ENCODE measurements at places on chromosomes 16 and 17.

DNA sequence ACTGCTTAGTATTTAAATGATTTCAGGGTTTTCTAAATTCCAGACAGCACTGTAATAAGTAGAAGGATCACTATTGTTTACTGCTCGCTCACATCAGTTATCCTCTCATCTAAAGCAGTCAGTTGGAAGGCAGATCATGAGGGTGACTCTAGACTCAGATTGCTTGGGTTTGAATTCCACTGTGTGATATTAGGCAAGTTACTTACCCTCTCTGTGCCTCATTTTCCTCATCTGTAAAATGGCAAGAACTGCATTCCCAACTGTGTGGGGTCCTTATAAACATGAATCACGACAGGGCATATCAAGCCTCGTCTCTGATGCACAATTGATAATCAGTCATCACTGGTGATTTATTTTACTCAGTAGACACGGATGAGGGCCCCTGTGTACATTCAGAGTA is 15.1 kb downstream of the CLUAP1 start:
- DNase-seq = no peak

DNA sequence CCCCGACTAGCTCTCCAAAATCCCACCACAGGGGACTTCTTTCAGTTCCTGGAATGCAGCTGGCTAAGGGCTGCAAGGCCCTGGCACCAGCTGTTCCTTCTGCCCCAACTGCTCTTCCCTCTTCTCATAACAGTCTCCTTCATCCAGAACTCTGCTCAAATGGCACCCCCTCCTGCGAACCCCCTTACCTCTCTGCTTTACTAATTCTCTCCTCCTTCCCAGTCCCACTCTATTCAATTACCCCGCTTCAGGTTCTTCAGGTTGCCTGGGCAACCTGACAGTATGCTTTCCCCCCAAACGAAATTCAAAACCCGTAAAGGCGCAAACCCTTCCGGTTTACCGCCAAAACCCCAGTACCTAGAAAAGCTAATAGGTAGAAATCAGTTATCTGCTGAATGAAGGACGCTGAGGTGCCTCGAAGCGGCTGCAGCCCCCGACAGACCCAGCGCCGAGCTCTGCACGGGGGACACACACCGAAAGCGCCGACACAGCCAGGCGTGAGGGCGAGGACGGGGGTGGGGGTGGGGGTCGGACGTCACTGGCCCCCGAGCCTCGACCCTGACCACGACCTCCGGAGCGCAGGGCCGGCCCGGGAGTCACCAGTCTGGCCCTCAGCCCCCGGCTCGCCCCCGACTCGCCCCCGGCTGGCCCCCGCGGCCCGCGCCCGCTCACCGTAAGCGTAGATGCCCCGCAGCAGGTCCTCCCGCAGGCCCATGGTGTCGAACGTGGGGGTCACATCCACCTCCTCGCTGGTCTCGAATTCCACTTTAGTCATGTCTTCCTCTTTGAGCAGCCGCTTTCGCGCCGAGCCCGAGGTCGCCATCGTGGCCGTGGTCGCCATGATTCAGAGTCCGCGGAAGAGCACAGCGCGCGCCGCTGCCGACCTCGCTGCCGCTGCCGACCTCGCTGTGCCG is 550 bp downstream of the EIF4A3 start:
- DNase-seq = peak; percentile 57

GRCh38 chr17:81405411-81405872 is 10.2 kb downstream of the BAHCC1 start:
- DNase-seq = peak; percentile 64

GRCh38 chr16:29316761-29317183 is 89.7 kb downstream of the NPIPB11 start:
- no peak for DNase-seq

DNA sequence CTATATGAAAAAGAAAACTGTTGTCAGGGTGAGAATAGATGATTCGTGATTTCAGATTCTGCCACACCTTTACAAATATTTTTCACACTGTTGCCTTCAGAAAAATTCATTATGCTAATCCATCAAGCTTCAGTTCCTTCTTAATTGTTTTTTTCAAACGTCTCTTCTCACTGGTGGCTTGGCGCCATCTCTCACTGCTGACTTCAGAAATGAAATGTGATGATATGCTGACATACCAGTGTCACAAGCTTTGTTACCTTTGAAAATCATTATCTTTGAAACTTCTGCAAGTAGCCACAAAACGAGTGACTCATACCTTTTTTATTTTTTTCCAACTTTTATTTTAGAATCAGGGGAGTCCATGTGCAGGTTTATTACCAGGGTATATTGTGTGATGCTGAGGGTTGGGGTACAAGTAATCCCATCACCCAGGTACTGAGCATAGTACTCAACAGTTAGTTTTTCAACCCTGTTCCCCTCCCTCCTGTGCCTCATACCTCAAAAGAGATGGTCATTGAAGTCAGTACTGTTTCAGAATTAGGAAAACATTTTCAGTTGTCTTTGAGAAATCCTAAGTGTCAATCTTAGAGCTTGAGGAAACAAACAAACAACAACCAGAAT is 14.0 kb upstream of the KRT222 start:
- DNase-seq = no peak

- DNase-seq = no peak
These were observed 551 bp upstream of the MLX start for GRCh38 chr17:42566215-42566882.

DNA sequence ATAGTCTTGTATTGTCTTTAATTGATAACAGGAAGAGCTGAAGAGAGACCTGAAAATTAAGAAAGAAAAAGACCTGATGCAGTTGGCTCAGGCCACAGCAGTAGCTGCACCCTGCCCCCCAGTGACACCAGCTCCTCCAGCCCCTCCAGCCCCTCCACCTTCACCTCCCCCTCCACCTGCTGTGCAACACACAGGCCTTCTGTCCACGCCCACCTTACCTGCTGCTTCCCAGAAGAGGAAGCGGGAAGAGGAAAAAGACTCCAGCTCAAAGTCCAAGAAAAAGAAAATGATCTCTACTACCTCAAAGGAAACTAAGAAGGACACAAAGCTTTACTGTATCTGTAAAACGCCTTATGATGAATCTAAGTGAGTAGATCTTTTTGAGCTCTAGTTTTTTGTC is 36.8 kb downstream of the C17orf58 start:
- no peak for DNase-seq

DNA sequence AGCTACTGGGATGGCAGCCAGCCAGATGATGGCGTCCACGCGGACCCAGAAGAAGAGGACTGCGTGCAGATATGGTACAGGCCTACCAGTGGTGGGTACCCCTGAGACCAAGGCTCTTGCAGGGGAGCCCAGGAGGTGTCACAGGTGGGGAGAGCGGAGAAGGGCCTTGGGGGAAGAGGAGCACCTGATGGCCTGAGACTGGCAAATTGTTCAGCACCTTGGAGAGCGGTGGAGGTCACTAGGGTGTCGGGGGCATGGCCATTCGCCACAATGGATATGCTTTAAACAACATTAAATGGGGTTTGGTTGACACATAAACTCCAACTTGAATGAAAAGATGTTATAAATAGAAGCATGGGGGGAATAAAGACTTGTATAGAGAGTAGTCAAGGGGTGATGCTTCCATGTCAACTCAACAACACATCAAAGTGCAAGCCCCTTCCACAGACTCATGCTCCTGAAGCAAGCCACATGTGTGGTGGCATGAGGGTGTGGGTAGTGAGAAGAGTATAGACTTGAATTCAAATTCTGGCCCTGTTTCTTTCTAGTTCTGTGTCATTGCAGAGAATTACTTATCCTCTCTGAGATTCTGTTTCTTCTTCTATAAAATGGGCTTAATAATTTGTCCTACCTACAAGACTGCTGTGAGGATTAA is 22.2 kb downstream of the CLEC19A start:
- no peak for DNase-seq

DNA sequence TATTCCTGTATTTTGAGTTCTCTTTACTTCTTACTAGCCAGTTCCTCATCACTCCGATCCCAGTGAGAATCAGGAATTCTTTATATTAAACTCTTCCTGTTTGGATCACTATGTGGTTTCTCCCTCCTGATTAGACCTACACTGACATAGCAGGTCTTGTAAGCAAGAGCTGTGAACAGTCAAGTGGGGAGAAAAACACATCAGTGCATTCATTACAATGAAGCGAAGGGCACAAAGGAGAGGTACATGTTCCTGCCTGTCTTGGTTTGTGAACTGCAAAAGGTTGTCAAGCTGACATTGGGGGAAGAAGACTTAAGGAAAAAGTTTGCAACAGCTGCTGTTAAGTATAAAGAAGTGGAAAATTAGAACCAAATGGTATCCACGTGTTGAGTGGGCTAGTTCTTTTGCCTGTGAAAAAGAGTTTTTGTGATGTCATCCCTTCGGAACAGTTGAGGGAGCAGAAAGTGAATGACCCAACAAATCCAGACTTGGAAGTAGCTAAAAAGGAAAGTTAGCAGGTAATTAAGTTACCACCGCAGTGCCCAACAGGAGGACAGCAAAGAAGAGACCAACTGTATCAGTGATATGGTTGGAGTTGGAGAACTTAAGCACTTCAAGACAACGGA is 23.0 kb upstream of the TRIM25 start:
- no peak for DNase-seq

- DNase-seq = peak; percentile 73
These were observed 41.8 kb upstream of the ARL4D start for GRCh38 chr17:43356999-43357398.

DNA sequence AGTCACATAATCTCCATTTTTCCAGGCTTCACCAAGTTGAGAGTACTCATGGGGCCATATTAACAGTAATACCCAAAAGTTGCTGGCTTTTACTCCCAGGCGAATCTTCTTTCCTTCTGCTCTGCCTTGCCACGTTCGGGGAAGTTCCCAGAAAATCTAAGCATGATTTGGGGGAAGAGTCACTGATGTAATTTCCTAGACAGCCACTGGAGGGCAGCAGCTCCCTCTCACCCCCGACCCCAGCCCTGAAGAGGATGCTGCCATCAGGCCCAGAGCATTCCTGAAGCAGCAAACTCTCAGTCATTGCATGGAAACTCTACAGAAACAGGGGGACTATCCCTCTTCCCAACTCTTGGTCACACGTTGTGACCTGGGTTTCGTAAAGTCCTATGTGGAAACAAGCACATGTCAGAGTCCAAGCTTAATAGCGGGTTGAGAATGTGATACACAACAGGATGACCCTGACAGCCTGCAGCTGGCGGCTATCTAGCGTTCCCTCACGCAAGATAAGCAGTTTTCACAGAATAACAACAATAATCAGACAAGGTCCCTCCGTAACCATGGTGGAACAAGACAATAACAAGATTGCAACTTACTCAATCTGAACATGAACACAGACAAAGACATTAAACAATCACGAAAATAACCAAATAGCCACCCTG is 43.8 kb upstream of the DHX40 start:
- DNase-seq = peak; percentile 44

GRCh38 chr16:2475413-2476344 is 752 bp downstream of the TBC1D24 start:
- DNase-seq = peak; percentile 31

- peak; percentile 33 for DNase-seq
These were observed at the start of gene ABCC3 for GRCh38 chr17:50634224-50634914. TSS of gene ABCC3 (plus strand) at chr17:50634881. CDS start at chr17:50634937, 56 bp downstream.

GRCh38 chr17:41593306-41593981 is 6.7 kb upstream of the KRT14 start:
- DNase-seq = no peak

DNA sequence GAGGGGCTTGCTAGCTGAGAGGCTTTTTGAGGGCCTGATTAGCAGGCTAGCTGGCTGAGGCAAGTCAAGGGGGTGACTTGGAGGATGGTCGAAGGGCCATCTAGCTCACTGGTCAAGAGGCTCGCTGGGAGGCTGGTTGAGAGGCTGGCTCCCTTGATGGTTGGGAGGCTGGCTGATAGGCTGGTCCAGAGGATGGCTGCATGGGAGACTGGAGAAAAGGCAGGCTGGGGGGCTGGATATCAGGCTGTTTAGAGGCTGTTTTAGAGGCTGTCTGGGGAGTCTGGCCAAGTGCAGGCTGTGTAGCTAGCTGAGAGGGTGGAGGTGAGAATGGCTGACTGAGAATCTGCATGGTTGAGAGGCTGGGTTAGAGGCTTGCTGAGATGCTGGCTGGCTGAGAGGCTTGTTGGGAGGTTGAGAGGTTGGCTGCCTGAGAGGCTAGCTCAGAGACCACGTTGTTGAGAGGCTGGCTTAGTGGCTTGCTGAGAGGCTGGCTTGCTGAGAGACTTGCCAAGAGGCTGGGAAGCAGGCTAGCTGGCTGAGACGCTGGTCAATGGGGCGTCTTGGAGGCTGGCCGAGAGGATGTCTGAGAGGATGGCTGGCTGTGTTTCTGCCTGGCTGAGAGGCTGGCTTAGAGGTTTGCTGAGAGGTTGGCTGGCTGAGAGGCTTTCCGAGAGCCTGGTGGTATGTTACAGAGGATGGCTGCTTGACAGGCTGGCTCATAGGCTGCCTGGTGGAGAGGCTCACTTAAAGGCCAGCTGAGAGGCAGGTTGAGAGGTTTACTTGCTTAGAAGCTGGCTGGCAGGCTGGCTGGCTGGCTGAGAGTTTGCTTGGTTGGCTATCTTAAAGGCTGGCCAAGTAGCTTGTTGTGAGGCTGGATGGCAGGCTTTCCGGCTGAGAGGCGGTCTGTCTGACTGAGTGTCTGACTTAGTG is 36.6 kb upstream of the ACSM2B start:
- DNase-seq = no peak

- DNase-seq = peak; percentile 61
These were observed 504 bp downstream of the FOXC2 start for GRCh38 chr16:86566966-86567700.

- peak; percentile 74 for DNase-seq
These were observed 20.8 kb upstream of the ZFHX3 start for GRCh38 chr16:73068541-73069401.

- peak; percentile 17 for DNase-seq
These were observed 112.2 kb downstream of the VPS53 start for GRCh38 chr17:602436-602835.

GRCh38 chr17:29740017-29740416 is 117.3 kb upstream of the CORO6 start:
- DNase-seq = no peak

Measured in right hindlimb (tissue), 1 donor.